ENCODE measurements at places on chromosomes 6 and 20.

GRCh38 chr6:140355476-140355875 is 981.0 kb upstream of the CITED2 start:
- DNase-seq: no peak
- H3K27me3 ChIP-seq: no peaks in the 10 kb centered on the region
- no peaks in the 10 kb centered on the region for H3K4me1 ChIP-seq
- H3K4me3 ChIP-seq: no peak overlapping the region
- H3K27ac ChIP-seq: no peak overlapping the region

DNA sequence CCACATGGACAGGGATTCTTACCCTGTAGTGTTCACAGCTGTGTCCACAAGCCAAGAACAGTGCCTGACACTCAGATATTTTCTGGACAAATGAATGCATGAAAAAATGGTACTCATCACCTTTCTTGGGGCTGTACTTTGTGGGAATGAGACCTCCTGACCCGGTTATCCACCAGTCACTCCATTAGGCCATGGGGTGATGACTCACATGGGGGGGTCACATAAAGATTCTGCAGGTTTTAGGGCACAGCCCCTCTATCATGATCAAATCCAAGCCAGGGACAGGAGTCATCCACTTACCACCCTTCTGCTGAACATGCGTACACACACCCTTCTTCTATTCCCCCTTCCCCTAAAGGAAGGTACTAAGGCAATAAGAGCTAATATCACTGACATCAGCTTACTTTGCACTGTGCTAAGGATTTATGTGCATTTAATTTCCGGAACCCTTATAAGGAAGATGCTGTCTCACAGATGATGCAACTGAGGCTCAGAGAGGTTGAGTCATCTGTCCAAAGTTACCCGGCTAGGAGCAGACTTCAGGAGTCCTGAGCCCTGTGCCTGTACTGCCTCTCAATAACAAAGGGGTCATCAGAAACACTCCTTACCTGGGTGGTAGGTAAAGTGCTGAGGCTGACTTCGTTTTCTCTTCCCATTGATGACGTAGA is 107.8 kb downstream of the NFATC2 start:
- H3K36me3 ChIP-seq: no peaks in the 10 kb centered on the region
- no peaks in the 10 kb centered on the region for H3K4me1 ChIP-seq
- no peaks in the 10 kb centered on the region for H3K27me3 ChIP-seq
- H3K4me3 ChIP-seq: no peak overlapping the region

GRCh38 chr20:42985628-42986027 is 204.1 kb downstream of the PTPRT start:
- H3K27ac ChIP-seq: no peak overlapping the region
- peaks cover 2% of the 10 kb centered on the region for H3K4me1 ChIP-seq
- DNase-seq: no peak
- H3K4me3 ChIP-seq: no peak overlapping the region

- H3K27ac ChIP-seq: no peak overlapping the region
- H3K36me3 ChIP-seq: no peaks in the 10 kb centered on the region
- no peak for DNase-seq
Measured at GRCh38 chr6:157233686-157234085, 89.6 kb downstream of the TMEM242 start.

- H3K27me3 ChIP-seq: no peaks in the 10 kb centered on the region
- no peak overlapping the region for H3K27ac ChIP-seq
- no peaks in the 10 kb centered on the region for H3K36me3 ChIP-seq
- no peaks in the 10 kb centered on the region for H3K4me1 ChIP-seq
- no peak overlapping the region for H3K4me3 ChIP-seq
- no peak for DNase-seq
Measured at GRCh38 chr20:49385465-49385864, 97.0 kb downstream of the KCNB1 start.

- no peaks in the 10 kb centered on the region for H3K27me3 ChIP-seq
- no peak for DNase-seq
- H3K4me1 ChIP-seq: no peaks in the 10 kb centered on the region
- no peak overlapping the region for H3K4me3 ChIP-seq
- no peaks in the 10 kb centered on the region for H3K36me3 ChIP-seq
Measured at GRCh38 chr20:57647006-57647932, 27.0 kb upstream of the ZBP1 start.
